ENCODE measurements at places on chromosomes 4 and X. TPM values are rescaled to one million over a fixed set of nuclear protein-coding genes. Genes with fewer than 3 reads are reported as not detected.

DNA sequence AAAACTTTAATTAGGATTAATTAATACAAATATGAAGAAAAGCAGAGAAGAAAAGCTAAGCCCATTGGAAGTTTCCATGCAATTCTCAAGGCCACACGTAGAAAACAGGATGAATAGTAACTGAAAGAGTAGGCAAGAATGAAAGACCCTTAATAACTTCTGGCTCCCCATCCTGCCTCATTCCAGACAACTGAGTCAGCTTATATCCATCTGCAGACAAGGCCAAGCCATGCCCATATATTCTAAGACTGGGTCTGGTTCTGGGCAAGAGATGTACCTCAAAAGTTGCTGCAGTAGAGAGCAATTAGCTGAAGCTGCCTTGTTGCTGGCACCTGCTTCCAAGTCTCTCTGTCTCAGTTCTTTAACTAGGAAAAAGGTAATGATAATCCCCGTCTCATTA, 244.1 kb downstream of the GPC3 start:
- DNase-seq, result no peak

DNA sequence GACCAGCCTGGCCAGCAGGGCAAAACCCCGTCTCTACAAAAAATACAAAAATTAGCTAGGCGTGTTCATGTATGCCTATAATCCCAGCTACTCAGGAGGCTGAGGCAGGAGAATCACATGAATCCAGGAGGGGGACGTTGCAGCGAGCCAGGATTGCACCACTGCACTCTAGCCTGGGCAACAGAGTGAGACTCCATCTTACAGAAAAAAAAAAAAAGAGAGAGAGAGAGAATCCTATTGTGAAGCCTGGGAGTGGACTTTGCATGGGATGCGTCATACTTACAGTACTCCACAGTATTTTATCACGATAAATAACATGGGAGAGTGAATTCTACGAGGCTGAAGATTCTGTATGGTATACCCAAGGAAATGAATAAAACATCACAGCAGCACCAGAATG, 139.6 kb downstream of the AASDH start:
- no peak for DNase-seq

SATL1 gene
- total RNA-seq, result not detected

- DNase-seq, result no peak
These were observed 276.1 kb downstream of the CFAP299 start for GRCh38 chr4:80611678-80611979.

SPANXA2 gene
- total RNA-seq, result not detected

DNA sequence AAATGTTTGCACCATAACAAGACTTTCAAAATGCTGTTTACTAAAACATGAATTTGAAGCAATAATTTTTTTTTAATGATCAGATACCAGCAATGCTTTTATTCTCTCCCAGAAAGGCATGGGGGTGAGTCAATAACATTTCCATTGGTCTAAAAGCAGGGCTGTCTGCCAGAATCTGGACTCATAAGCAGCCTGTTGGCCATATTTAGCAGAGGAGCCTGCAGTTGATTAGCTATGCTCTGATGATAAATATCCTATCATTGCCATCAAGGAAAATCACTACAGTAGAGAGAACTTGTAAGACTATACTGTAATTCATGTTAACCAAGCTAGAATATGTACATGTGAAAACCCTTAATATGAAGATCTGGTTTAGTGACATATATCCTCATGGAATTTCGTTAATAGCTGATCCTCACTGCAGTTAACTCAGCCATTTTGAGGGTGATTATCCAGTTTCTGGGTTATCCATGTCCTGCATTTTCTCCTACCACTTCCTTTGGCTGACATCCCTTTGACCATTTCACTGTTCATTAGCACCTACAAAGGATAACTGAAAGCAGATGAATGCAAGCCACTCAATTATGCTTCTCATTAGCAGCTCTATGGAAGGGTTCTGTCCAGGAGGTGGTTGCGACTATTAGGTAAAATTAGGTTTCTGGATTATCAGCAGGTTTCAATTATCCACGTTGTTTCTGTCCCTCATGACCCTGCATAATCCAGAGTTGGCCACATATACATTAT, 72.9 kb upstream of the DIAPH2 start:
- DNase-seq, result no peak

XG gene
- total RNA-seq, result 0.52 TPM
